COR-L47 (cell line): ENCODE measurements at places on chromosomes 1 and 21.
A peak's percentile ranks its signal among the peaks of the same experiment; 100 is the strongest.

DNA sequence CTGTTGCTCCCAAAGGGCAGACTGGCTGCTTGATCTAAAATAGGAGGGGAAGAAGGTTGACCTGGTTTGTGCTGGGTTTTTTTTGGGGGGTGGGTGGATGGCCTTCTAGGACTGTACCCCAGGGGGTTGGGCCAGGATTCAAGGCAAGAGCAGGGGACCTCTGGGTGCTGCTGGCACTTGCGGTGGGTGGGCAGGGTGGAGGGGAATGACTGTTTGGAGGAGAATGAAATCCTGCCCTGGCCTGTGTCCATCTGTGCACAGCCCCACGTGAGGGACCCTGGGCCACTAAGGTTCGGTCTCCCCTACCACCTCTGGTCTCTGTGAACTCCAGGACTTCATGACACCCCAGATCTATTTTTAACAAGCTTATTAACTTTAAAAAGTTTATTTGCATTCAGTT is 414.2 kb downstream of the PTPRU start:
- no peak for DNase-seq

- no peak for DNase-seq
Observed at GRCh38 chr1:183883623-183884022, 78.7 kb downstream of the RGL1 start.

- DNase-seq: no peak
Observed at GRCh38 chr21:28885853-28886177, 106.9 kb downstream of the LTN1 start.

DNA sequence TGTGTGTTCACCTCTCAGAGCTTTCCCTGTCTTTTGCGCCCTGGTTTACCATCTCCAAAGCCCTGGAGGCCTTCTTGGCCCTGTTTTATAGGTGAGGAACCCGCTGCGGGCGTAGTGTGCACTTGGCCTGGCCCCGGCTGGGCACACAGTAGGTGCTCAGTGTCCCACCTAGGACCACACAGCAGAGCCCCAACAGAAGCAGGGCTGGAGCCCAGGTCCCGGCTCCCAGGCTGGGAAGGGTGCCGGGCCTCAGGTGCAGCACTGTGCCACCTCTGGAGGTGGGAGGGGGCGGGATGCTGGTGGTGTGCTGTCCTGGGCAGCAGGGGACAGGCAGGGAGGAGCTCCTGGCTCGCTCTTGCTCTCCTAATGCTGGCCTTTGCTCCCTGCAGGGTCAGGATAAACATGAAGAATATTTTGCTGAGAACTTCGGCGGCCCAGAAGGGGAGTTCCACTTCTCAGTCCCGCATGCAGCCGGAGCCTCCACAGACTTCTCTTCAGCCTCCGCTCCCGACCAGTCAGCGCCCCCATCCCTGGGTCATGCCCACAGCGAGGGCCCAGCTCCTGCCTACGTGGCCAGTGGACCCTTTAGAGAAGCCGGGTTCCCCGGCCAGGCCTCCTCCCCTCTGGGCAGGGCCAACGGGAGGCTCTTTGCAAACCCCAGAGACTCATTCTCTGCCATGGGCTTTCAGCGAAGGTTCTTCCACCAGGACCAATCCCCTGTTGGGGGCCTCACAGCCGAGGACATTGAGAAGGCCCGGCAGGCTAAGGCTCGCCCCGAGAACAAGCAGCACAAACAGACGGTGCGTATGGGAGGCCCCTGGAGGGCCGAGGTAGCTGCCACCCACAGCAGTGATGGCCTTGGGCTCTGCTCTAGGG is 24.8 kb downstream of the COQ8A start:
- no peak for DNase-seq

DNA sequence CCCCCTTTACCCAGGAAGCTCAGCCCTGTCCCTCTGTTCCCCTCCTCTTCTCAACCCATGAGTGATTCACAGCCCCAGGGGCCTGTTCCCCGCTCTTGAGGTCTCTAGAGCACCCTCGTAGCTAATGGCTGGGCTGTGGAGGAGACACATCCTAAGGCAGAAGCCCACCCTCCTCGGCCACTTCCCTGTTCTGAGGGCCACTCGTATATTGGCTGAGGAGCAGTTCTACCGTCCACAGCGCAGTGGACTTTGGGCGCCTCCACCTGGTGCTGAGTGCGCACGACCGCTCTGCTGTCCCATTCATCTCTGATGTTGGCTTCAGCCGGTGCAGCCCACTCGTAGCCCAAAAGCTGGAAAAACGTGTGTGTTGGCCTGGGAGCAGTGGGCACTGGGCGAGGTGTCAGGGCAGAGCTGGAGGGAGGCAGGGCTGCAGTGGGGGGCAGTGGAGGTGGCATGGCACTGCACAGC is 24.5 kb upstream of the PKP1 start:
- no peak for DNase-seq

DNA sequence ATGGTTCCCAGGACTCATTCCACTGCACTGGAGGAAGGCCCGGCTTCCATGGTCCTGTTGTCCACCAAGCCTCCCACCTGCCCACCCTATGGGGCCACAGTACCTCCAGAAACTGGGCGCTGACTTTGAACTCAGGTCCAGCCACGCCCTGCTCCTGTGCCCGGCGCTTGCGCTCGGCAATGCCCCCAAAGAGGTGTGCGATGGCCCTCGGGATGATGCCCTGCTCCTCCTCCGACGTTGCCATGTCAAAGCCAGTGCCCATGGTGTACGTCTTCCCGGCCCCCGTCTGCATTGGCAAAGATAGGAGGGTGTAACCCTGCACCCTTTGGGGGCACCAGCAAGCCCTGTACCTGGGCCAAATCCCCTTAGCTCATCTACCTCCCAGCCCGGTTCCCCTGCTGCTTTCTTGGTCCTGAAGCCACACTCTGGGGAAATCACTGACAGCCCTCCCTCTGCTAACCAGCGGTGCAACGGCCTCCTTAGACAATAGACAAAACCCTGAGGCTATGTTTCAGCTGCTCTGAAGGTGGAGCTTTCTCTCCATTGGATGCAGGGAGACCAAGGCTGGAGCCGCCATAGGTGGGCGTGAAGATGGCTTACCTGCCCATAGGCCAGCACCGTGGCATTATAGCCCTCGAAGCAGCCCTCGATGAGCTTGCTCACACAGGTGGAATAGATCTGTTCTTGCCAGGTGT is 14.7 kb downstream of the KIF21B start:
- DNase-seq: peak; percentile 29

GRCh38 chr1:244239261-244239770 is 188.2 kb downstream of the ZBTB18 start:
- peak; percentile 45 for DNase-seq
